ENCODE measurements at places on chromosomes 2 and 18. TPM values are rescaled to one million over a fixed set of nuclear protein-coding genes. Genes with fewer than 3 reads are reported as not detected.

GRCh38 chr2:141647353-141647752, 483.5 kb downstream of the LRP1B start:
- no peak for DNase-seq

GRCh38 chr2:144331674-144332355, 188.1 kb downstream of the ZEB2 start:
- no peak for DNase-seq

- no peak for DNase-seq
Measured at GRCh38 chr18:49768051-49768391, 45.3 kb downstream of the ACAA2 start.

REG3A gene
- not detected for total RNA-seq

L3MBTL4 gene
- 8.4 TPM for total RNA-seq

PRKAG3 gene
- total RNA-seq = not detected

DNA sequence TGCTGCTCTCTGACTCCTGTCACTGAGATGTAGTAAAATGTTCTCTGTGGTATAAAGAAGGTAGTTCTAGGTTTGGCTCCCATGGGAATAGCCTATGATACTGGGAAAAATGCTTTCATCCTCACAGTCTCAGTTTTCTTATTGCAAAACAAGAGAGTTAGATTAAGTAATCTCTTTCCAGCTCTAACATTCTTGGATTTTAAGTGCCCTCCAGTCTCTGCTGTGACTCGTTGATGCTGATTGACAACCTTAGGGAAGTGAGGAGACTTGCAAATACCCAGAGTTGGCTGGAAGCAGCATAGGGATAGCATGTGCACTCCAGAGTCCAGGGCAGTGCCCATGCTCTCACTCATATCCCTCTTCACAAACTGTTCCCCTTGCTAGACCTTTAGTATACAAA, 534.9 kb downstream of the SLC4A3 start:
- no peak for DNase-seq

DNA sequence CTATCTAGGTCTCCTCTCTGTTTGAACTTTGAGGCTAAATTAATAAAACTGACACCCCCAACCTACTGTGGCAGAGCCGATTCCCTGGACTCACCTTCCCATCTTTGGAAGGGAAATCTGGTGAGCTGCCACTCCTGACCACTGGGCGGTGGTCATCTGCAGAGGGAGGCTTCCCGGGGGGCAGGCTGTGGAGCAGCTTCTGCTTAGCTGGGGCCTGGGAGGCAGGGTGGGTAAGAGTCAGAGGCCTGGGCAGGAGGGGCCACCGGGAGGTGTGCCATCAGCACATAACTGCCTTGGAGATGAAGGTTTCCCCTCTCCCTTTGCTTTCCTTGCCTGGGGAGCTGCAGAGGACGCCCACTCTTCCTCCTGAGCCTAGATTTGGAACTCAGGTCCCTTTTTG, 2.3 kb upstream of the NPPC start:
- no peak for DNase-seq

- no peak for DNase-seq
Measured at GRCh38 chr18:31356025-31356424, 20.6 kb upstream of the DSG4 start.

GRCh38 chr2:191675807-191676721, 1.9 kb upstream of the NABP1 start:
- DNase-seq = no peak

DNA sequence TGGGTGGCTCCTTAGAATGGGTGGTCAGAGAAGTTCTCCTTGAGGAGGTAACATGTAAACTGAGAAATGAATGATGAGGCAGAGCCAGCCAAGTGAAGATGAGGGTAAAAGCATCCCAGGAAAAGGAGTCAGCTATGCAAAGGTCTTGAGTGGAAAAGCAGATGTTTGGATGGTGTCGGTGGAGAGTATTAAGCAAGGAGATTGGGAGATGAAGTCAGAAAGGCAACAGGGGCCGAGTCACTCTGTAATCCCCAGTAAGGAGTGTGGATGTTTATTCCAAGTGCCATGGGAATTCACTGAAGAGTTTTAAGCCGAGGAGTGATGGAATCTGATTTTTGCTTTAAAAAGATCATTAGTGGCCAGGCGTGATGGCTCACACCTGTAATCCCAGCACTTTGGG, 3.4 kb upstream of the STAMBP start:
- no peak for DNase-seq

- no peak for DNase-seq
Measured at GRCh38 chr2:173354073-173354581, 545 bp upstream of the CDCA7 start.

DNA sequence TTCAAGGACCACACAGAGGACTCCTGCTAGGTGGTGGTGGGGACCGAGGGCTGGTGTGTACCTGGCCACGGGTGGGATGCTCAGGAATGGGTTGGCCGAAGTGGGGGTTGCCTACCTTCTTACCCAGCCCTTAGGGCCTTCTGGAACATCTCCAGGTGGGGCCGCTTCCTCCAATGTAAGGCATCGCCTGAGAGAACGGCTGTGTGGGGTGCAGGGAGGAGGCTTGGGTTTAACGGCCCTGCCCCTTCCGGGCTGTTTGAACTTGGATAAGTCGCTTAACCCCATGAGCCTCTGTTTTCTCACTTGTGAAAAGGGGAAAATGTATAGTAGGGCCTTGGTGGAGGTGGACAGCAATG, 35.0 kb downstream of the EMILIN2 start:
- no peak for DNase-seq

BOLL gene
- not detected for total RNA-seq

GRCh38 chr2:174259981-174260380, 11.6 kb upstream of the OLA1 start:
- no peak for DNase-seq

SLC9A2 gene
- total RNA-seq = 0.16 TPM

VPS54 gene
- 24.8 TPM for total RNA-seq

- DNase-seq = no peak
Measured at GRCh38 chr18:65622436-65622835, 128.4 kb upstream of the CDH7 start.

- no peak for DNase-seq
Measured at GRCh38 chr2:127762846-127763245, 48.1 kb downstream of the WDR33 start.

- no peak for DNase-seq
Measured at GRCh38 chr2:3626118-3626811, 31.4 kb downstream of the COLEC11 start.

- DNase-seq = no peak
Measured at GRCh38 chr2:142190805-142191204, 60.0 kb upstream of the LRP1B start.

CCDC88A gene
- 141 TPM for total RNA-seq

- DNase-seq = no peak
Measured at GRCh38 chr18:79899609-79900445, 51.6 kb downstream of the SLC66A2 start.

GRCh38 chr18:3916082-3916481, 466.1 kb downstream of the TGIF1 start:
- no peak for DNase-seq

HOXD13 gene
- not detected for total RNA-seq

Data from omental fat pad (tissue), 4 donors.